Sciatic nerve (tissue), 2 donors: ENCODE measurements at places on chromosomes 7 and 10.

- no peak for DNase-seq
Observed at GRCh38 chr7:30989008-30989823, 25.5 kb downstream of the GHRHR start.

DNA sequence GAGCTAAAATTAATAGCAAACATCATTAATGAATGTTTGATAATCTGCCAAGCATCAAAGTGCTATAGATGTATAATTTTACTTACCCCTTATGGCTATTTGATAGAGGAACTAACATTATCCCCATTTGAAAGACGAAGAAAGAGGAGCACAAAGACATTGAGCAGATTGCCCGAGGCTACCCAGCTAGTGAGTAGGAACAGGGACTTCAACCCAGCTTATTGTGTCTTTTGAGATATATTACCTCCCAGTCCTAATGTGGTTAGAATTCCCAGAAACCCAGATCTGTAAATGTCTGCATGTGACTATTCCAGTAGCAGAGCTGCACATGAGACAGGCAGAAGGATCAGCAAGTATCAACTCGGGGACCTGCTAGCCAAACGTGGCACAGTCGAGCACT is 160.1 kb upstream of the AOAH start:
- no peak for DNase-seq

DNA sequence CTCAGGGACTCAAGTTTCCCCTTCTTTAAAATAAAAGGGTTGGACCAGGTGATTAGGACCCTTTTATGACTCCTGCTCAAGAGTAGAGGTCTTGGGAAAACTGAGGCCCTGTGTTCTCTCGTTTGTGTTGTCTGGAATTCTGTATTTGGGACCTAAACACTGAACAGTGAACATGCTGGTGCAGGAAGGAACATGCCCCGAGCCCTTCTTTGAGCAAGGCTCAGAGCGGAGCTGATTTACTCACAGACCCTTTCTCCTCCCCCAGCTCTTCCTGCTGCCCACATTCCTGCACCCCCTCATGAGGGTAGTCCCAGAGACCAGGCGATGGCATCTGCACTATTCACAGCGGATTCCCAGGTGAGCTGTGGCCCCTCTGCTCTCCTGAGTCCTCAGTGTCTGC is 14.2 kb downstream of the ZKSCAN1 start:
- DNase-seq: no peak

DNA sequence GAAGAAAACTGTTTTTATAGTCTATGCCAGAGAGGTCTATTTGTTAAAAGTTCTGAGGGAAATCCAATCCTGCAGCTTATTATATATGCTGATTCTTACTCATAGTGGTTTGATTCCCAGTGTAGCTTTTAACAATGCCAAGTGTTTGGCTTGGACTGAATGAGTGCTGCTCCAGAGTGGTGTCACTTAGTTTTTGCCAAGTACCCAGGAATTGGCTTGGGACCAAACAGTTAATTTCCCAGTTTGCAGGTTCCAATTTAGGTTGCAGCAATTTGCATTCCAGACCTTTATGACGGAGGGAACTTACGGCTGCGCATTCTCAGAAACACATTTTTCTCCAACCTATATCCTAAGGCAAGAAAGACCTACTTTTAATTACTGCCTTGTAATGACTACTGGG is 32.4 kb downstream of the NSUN6 start:
- DNase-seq: no peak

- no peak for DNase-seq
Observed at GRCh38 chr10:23047201-23048050, 48.0 kb upstream of the MSRB2 start.

GRCh38 chr7:133268355-133268754 is 15.5 kb downstream of the EXOC4 start:
- no peak for DNase-seq
